ENCODE measurements at places on chromosomes 13 and 19.

GRCh38 chr13:108060111-108060510 lies 155.2 kb downstream of the LIG4 start:
- H3K4me1 ChIP-seq: no peaks in the 10 kb centered on the region
- H3K27me3 ChIP-seq: no peaks in the 10 kb centered on the region
- H3K4me3 ChIP-seq: no peak overlapping the region
- no peak for DNase-seq
- no peak overlapping the region for H3K27ac ChIP-seq
- no peaks in the 10 kb centered on the region for H3K36me3 ChIP-seq

DNA sequence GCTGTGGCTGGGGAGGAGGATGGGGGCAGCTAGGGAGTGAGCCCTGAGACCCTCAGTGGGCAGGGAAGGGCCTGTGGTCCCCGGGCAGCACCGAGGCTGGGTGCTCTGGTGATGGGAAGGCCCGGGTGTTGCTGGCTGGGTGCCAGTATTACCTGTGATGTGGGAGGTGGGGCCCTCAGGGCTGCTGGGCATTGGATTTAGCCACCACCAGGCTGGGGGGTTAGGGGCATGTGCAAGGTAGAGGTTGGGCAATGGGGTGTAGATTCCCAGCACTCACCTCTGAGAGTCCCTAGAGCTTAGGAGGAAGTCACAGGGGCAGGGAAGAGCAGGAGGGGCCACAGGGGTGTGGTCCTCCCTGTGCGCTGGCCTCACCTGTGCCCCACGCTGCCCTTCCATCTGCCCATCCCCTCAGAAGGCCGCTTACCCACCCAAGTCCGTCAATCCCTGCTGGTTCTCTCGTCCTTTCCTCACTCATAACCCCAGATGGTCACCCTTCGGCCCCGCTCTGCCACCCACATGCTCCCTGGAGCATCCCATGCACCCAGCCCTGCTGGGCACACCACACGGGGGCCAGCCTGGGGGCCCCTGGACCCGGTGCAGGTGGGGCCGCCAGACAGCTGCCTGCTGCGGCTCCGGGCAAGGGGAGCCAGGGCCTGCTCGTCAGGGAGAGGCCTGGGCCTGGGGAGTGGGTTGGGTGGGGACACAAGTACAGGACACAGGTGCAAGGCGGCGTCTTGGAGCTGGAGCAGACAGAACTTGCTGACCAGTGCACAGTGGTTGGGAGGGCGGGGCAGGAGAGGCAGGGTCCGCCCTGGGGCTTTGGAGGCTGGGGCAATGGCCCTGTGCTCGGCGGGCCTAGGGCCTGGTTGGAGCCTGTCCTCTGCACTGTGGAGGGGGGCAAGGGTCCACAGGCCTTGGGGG lies 12.5 kb downstream of the EPN1 start:
- no peak overlapping the region for H3K27ac ChIP-seq
- DNase-seq: no peak
- no peaks in the 10 kb centered on the region for H3K27me3 ChIP-seq

GRCh38 chr19:57282011-57282643 lies 1.8 kb downstream of the ZNF460 start:
- peak overlapping the region; percentile 91 for H3K27ac ChIP-seq
- DNase-seq: peak; percentile 10
- peaks cover 27% of the 10 kb centered on the region for H3K4me1 ChIP-seq
- peaks cover 28% of the 10 kb centered on the region for H3K36me3 ChIP-seq
- H3K27me3 ChIP-seq: no peaks in the 10 kb centered on the region

DNA sequence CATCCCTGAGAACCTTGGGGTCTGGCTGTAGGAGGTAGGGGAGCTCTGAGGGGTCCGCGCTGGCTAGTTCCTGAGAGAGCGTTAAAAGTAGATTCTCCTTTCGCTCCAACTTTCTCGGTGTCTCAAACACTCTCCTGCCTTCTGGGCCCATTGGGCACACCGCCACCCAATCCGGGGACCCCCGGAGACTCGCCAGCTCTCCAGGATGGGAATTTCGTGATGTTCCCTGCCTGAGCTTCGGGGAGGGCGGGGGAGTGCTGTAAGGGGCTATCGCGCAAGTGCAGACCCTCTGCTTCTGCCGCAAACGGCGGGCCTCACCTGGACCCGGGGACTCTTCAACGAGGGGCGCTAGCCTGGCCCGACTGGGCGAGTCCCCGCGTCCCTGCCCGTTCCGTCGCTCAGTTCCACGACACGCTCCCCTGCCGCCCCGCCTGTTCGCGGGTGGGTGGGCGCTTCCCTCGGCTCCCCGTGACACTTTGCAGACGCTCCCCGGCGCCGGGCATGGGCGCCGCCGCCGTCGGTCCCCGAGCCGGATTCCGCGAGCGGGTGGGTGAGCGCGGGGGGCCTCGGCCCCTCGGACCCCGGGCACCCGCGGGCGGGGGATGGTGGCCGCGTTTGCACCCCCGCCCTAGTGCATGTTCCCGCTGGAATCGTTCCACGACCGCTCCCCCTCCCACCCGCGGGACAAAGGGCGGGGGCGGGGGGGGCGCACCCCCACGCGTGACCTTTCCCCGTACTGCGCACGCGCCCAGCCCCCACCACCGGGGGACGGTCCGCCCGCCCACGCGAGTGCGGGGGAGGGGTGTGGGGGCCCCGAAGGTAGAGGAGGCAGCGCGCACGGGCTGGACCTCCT lies at the start of gene CCDC106:
TSS of gene CCDC106 (plus strand) at position 481 of the 853 bp plus-strand sequence. CDS start 835 bp downstream, outside the sequence.
- no peaks in the 10 kb centered on the region for H3K36me3 ChIP-seq
- H3K27ac ChIP-seq: no peak within 1 kb of the TSS

GRCh38 chr19:33064458-33064791 lies 263 bp downstream of the RHPN2 start:
- H3K27ac ChIP-seq: no peak overlapping the region
- H3K36me3 ChIP-seq: no peaks in the 10 kb centered on the region

GRCh38 chr19:34171877-34172660 lies at the start of gene LSM14A:
TSS of gene LSM14A (plus strand) at chr19:34172504. CDS start at chr19:34172643, 139 bp downstream.
- DNase-seq: peak; percentile 88
- peak within 1 kb of the TSS; percentile 85 for H3K27ac ChIP-seq
- peak within 1 kb of the TSS; percentile 91 for H3K4me3 ChIP-seq
- no peaks in the 10 kb centered on the region for H3K36me3 ChIP-seq

DNA sequence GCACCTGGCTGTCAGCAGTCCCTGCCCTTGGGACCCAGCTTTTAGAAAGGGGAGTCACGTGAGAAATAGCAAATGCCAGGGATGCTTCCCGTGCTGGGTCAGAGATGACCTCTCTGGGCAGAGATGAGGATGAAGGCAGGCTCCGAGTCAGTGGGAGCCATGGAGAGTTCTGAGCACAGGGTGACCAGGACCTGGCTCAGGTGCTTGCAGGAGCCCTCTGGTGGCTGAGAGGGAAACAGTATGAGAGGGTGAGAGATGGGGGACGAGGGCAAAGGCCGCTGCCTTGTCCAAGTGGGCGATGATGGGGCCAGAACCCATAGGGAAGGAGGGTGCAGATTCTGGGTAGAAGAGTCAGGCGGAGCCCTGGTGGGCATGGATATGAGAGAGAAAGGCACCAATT lies 15.8 kb downstream of the TMED1 start:
- no peak overlapping the region for H3K4me3 ChIP-seq
- H3K4me1 ChIP-seq: no peaks in the 10 kb centered on the region
- H3K36me3 ChIP-seq: peaks cover 3% of the 10 kb centered on the region
- DNase-seq: no peak

- H3K27ac ChIP-seq: no peak overlapping the region
- no peak for DNase-seq
- H3K4me3 ChIP-seq: no peak overlapping the region
- no peaks in the 10 kb centered on the region for H3K4me1 ChIP-seq
- no peaks in the 10 kb centered on the region for H3K27me3 ChIP-seq
These were observed 319.9 kb upstream of the DACH1 start for GRCh38 chr13:72186730-72187422.

DNA sequence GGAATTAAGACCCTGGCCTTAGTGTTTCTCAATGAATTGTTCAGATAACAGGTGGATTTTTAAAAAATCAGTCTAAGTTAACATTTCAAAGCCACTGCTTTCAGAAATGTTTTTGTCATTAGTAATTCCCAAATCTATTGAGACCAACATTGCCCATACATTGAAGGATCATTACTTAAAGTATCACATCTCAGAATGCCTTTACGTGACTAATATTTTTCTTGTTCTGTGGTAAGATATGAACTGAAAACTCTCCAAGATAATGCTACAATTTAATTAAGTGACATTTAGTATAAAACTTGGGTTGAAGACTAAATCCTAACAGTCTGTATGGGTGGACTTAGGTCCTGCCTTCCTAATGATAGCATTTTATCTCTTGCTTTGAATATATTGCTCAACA lies 59.4 kb upstream of the POSTN start:
- no peaks in the 10 kb centered on the region for H3K36me3 ChIP-seq
- H3K4me1 ChIP-seq: no peaks in the 10 kb centered on the region
- no peaks in the 10 kb centered on the region for H3K27me3 ChIP-seq

GRCh38 chr19:30565636-30566035 lies 193.5 kb downstream of the ZNF536 start:
- H3K36me3 ChIP-seq: no peaks in the 10 kb centered on the region
- no peaks in the 10 kb centered on the region for H3K4me1 ChIP-seq
- DNase-seq: no peak
- no peak overlapping the region for H3K27ac ChIP-seq
- H3K27me3 ChIP-seq: peaks cover 34% of the 10 kb centered on the region
- no peak overlapping the region for H3K4me3 ChIP-seq

- peak overlapping the region; percentile 73 for H3K27ac ChIP-seq
- no peak overlapping the region for H3K4me3 ChIP-seq
- H3K27me3 ChIP-seq: no peaks in the 10 kb centered on the region
- DNase-seq: no peak
These were observed 70.7 kb upstream of the UBAC2 start for GRCh38 chr13:99129951-99130350.

DNA sequence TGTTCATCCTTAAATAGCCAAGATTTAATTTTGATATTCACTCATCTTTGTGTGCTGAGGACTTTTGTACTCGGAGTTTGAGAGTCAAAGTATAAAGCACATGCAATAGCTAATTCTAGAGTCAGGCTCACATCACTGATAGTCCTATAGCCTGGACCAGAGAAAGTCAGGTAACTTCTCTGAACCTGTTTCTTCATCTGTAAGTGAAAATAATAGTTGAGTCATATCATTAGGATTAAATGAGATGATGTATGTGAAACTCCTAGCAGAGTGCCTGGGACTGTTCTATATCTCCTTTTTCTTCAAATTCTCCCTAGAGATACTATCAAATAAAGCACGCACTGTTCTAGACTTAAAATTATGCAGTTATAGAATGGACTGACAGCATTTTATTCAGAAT lies 9.0 kb downstream of the CHAMP1 start:
- DNase-seq: no peak
- no peak overlapping the region for H3K4me3 ChIP-seq
- no peaks in the 10 kb centered on the region for H3K4me1 ChIP-seq
- H3K27me3 ChIP-seq: no peaks in the 10 kb centered on the region
- H3K27ac ChIP-seq: no peak overlapping the region

DNA sequence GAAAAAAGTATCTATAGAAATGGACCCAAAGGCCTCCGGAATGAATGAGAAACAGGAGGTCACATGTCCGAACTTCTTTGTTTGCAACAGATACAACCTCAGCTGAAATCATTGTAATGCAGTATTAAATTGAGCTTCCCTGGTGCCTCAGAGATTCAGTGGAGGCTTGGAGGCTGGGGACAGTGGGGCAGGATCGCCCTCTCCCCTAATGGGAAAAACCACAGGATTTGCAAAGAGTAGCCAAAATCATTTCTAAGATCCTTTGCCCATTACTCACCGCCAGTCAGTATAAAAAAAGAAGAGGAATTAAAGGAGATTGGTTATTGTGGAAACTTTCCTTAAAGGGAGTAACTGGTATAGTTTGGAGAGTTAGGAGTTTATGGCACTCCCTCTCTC lies 30.4 kb upstream of the IRS2 start:
- H3K4me3 ChIP-seq: no peak overlapping the region
- H3K27ac ChIP-seq: no peak overlapping the region
- H3K36me3 ChIP-seq: no peaks in the 10 kb centered on the region
- DNase-seq: no peak
- H3K4me1 ChIP-seq: no peaks in the 10 kb centered on the region
- no peaks in the 10 kb centered on the region for H3K27me3 ChIP-seq

- H3K27me3 ChIP-seq: no peaks in the 10 kb centered on the region
- no peak overlapping the region for H3K27ac ChIP-seq
- no peak for DNase-seq
- H3K36me3 ChIP-seq: no peaks in the 10 kb centered on the region
These were observed 41.4 kb downstream of the COL4A2 start for GRCh38 chr13:110348309-110349105.

GRCh38 chr13:25037057-25037813 lies 58.7 kb upstream of the PABPC3 start:
- no peaks in the 10 kb centered on the region for H3K27me3 ChIP-seq
- no peaks in the 10 kb centered on the region for H3K4me1 ChIP-seq
- H3K27ac ChIP-seq: no peak overlapping the region
- DNase-seq: peak; percentile 45
- H3K36me3 ChIP-seq: no peaks in the 10 kb centered on the region
- no peak overlapping the region for H3K4me3 ChIP-seq

- no peaks in the 10 kb centered on the region for H3K36me3 ChIP-seq
- no peak overlapping the region for H3K27ac ChIP-seq
- 0 out of 2 replicates have a peak, but pooled peaks cover 3% of the 10 kb centered on the region for H3K27me3 ChIP-seq
These were observed 4.4 kb upstream of the EID2 start for GRCh38 chr19:39544226-39544903.

- H3K27ac ChIP-seq: no peak overlapping the region
- H3K4me1 ChIP-seq: no peaks in the 10 kb centered on the region
- H3K27me3 ChIP-seq: peaks cover 87% of the 10 kb centered on the region
- no peak for DNase-seq
These were observed 3.1 kb downstream of the CEACAM3 start for GRCh38 chr19:41799444-41800000.

- H3K4me3 ChIP-seq: no peak overlapping the region
- DNase-seq: no peak
- peaks cover 25% of the 10 kb centered on the region for H3K4me1 ChIP-seq
- H3K36me3 ChIP-seq: no peaks in the 10 kb centered on the region
These were observed 6.4 kb downstream of the EGLN2 start for GRCh38 chr19:40805258-40805868.

GRCh38 chr19:46718157-46718933 lies 1.4 kb upstream of the PRKD2 start:
- no peaks in the 10 kb centered on the region for H3K36me3 ChIP-seq
- peaks cover 12% of the 10 kb centered on the region for H3K4me1 ChIP-seq
- DNase-seq: peak; percentile 87
- H3K27me3 ChIP-seq: no peaks in the 10 kb centered on the region
- H3K27ac ChIP-seq: peak overlapping the region; percentile 95
- peak overlapping the region; percentile 98 for H3K4me3 ChIP-seq

- no peak overlapping the region for H3K4me3 ChIP-seq
- no peaks in the 10 kb centered on the region for H3K4me1 ChIP-seq
- no peak for DNase-seq
- H3K27me3 ChIP-seq: no peaks in the 10 kb centered on the region
- no peaks in the 10 kb centered on the region for H3K36me3 ChIP-seq
- no peak overlapping the region for H3K27ac ChIP-seq
These were observed 18.0 kb downstream of the CSNK1A1L start for GRCh38 chr13:37087486-37087885.
